ENCODE measurements at places on chromosomes 4 and X. TPM values are rescaled to one million over a fixed set of nuclear protein-coding genes. Genes with fewer than 3 reads are reported as not detected.

Gene PCDH10
- total RNA-seq, result 0.22 TPM

Gene UBL4A
- total RNA-seq, result 32.3 TPM

Gene HPSE
- total RNA-seq, result 17.2 TPM

Gene TRPC5OS
- not detected for total RNA-seq

- no peak for DNase-seq
These were observed 406.3 kb upstream of the GRIA3 start for GRCh38 chrX:122777766-122778165.

Data from mucosa of descending colon (tissue), 3 donors.